Cardiac fibroblast (primary cell): ENCODE measurements at places on chromosomes 6 and 20.

DNA sequence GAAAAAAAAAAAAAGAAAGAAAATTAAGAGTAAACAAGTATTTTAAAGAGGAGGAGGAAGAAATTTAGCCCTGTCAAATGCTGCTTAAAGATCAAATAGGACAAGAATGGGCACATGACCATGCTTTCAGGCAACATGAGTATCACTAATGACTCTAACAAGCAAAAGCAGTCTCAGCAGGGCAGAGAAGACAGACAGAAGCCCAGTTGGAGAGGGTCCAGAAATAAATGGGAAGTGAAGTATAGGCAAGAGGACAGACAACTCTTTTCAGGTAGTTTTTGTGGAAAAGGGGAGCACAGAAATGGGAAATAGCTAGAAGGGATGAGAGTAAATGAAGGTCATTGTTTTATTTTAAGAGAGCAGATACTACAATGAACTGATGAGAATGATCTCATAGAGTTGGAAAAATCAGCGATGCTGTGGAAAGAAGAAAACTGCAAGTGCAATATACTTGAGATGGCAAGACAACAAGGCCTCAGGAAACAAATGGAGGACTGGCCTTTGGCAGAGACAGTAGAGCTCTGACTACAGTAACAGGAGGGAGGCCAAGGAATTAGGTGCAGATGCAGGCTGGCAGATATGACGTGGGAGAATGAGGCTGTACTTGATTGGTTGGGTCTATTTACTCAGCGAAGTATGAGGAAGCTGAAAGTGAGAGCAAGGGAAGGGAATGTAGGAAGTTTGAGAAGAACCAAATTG is 40.3 kb downstream of the KIF6 start:
- no peak for DNase-seq

- no peak for DNase-seq
These were observed 119.8 kb downstream of the HUS1B start for GRCh38 chr6:537114-537513.

GRCh38 chr6:126764104-126764503 is 354.4 kb upstream of the RSPO3 start:
- DNase-seq: no peak

- DNase-seq: no peak
These were observed 44.2 kb upstream of the SCRT2 start for GRCh38 chr20:719816-720215.

GRCh38 chr20:23234311-23235078 is 116.1 kb upstream of the NXT1 start:
- peak; percentile 68 for DNase-seq

- DNase-seq: no peak
These were observed 469 bp downstream of the TFAP2C start for GRCh38 chr20:56629464-56630085.

GRCh38 chr20:8901237-8902025 is 167.5 kb upstream of the PLCB4 start:
- no peak for DNase-seq

- no peak for DNase-seq
These were observed 70.6 kb downstream of the MTHFD1L start for GRCh38 chr6:150936021-150936555.

- DNase-seq: peak; percentile 100
These were observed 176.2 kb downstream of the NFATC2 start for GRCh38 chr20:51366155-51366886.

DNA sequence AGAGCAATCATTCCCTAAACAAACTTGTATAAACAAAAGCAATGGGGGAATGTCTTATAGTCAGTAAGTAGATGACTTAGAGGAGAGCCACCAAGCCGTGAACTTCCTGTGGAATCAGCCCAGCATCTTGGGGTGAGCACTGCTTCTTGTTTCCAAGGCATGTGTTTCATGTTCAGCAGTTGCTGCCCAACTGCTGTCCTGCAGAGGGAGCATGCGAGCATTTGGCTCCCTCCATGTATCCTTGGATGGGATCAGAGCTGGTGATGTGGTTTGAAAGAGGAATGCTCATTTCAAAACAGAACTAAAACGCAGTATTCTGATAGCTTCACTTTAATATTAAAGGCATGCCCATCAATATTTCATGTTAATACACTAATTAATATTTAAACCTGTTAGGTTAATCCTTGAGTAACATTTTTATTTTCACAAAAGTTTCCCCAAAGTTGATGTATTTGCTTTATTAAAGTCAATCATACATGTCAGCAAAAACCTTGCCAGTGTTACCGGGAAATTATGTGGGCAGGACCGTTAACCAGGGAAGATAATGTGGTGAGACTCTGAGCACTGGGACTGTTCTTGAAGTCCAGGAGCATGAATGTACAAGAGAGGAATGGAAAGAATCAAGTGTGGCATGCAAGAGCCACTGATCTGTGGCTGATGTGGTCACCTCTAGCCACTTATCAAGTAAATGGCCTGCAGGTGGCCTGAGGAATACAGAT is 172.1 kb upstream of the GGTLC1 start:
- DNase-seq: peak; percentile 77

GRCh38 chr6:43405354-43405753 is 22.0 kb upstream of the ABCC10 start:
- peak; percentile 16 for DNase-seq

DNA sequence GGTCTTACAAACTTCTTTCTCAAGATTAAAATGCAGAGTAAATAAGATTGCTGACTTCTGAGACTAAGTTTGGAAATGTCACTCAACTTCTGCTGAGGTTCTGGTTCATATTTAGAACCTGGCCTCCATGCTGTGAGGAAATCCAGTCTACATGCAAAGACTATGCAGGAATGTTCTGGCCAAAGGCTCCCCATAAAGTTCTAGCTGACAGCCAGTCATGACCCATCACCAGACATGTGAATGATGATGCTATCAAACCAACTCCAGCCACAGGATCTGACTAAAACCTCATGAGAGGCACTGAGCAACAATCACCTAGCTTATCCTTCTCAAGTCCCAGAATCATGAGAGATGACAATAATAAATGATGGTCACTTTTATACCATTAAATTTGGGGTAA is 935.1 kb upstream of the MAP3K7 start:
- no peak for DNase-seq

GRCh38 chr6:85600713-85601313 is 7.2 kb upstream of the SNX14 start:
- no peak for DNase-seq

DNA sequence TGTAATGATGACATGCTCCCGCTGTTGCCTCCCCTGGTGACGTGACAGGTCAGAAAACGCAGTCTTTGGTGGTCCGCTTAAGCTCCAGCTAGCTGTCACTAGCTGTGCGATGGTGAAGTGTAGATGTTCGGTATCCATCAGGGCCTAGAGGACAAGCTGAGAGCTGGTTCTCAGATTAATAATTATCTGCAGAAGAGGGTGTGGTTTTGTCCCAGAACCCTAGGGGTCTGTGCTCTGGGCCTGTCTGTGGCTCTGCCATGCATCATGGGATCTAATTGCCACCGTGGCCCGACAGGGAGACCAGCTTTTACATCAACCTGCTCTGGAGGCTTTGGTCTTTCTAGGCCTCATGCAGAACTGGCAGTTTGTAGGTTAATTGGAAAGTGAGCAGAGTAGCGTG is 34.1 kb downstream of the ERMARD start:
- DNase-seq: no peak

DNA sequence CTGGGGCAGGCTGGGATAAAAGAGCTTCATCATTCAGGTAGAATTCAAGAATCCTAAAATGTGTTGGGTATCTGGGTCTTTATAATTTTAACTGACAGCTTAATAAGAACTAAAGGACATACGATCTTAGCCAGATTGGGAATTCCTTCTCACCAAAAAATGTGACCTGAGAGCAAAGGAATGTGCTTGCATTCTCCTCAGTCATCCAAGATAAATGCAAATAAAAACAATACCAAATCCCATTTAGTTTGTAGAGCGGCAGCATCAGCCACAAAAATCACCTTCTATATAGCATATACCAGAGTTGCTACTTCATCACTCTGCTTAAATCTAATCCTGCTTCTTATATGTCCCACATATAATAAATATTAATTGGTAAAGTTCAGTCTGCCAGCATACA is 16.9 kb downstream of the USP49 start:
- DNase-seq: peak; percentile 83

DNA sequence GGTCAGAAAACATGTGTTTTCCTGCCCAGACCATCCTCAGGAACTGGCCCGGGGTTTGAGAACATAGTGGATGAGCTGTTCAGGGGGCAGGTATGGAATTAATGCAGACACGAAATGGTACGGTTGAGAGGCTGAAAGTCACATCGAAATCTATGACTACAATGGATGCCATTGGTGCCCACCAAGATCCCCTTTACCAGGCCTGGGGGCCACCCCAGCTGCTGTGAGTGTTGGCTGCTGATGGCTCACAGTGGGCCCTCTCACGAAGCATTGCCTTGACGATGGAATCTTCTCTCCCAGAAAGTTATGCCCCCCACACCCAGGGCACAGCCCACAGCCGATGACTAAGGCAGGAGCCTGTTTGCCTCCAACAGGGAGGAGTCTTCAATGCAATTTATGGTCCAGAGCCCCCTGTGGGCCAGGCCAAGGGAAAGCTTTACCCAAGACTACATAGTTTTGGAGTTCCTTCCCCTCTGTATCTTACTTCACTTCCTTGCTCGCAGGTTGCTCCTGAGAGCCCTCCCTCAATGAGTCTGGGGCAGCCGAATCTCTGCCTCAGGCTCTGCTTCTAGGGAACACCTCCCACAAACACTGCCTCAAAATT is 92.6 kb downstream of the BFSP1 start:
- no peak for DNase-seq

DNA sequence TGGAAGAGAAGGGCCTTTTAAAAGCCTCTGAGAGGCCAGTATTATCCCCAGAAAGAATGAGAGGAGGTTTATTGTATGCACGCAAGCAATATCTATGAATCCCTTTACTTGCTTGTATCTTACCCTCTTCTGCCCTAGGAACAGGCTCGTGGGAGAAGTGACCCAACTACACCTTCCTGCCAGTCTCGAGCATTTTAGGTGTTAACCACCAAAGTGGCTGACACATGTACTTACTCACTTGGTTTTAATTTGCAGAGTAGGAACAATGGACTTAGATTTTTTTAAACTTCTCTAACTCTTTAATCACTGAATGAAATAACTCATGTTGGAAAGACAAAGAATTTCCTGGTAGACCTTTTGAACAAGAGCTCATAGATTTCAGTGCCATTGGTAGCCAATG is 296.9 kb downstream of the PLCB1 start:
- DNase-seq: no peak

- DNase-seq: no peak
These were observed 437.5 kb downstream of the TFAP2A start for GRCh38 chr6:9977411-9977810.

DNA sequence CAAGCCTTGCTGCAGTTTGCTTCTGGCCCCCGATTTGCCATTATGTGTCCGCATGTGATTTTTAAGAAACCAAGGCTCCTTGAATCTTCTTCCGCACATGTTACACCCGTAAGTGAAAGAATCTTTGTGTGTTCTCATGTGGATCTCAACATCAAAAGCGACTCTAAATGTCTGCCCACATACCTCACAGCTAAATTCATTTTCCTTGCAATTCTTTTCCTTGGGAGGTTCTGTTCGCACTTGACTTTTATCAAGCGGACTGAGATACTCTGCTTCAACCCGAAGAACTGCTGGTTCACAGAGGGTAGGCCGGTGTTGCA is 11.4 kb downstream of the ZNF217 start:
- no peak for DNase-seq

DNA sequence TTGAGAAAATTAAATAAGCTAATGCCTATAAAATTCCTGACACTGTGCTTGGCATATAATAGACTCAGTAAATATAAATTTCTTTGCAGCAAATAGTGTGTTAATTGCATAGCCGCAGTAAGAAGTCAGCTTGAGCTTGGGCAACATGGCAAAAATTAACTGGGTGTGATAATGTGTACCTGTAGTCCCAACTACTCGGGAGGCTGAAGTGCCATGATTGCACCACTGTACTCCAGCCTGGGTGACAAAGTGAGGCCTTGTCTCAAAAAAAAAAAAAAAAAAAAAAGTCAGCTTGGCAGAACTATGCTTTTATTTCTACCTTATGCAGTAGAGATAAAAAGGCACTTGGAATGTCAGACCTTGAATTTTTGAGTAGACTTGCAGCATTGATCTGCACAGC is 121.8 kb downstream of the AKAP7 start:
- no peak for DNase-seq

- DNase-seq: no peak
These were observed 38.0 kb downstream of the PDE10A start for GRCh38 chr6:165624871-165625639.

DNA sequence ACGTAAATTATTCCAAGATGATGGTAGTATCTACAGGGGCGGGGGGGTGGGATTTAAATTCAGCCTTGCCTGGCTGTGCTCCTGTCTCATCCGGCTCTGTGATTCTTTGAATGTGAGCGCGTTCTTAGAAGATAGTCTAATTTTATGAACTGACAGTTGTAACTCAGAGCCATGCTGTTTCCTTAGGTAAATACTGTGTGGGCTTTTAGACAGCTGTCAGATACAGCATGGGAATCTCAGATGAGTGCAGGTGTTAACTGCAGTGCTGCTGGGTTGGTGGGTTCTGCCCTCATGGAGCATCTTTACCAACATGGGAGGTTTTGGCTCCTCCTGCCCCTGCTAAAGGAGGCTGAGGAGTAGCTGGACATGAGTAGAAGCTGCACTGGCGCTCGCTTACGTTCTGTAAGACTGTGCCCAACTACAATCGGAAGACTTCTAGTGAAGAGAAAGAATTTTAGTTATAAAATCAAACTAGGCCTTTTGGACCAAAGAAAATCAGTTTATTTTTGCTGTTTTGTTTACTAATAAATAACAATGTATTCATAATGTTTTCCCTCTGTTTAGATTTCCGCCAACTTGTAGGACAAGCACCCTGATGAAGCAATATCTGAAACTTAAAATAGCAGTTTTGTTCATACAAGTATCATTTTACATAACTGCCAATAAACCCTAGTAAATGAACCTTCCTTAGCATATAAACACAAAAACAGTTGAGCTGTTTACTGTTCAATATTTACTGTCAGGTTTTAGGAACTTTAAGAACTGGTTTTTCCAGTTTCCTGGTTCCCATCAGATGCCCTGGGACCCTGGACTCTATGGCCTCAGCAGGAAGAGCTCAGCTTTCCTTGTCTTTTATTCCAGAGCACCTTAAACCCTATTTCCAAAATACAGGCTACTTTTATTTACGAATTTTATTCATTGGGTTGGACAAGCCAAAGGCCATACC is 66.1 kb downstream of the FAM120B start:
- DNase-seq: no peak

DNA sequence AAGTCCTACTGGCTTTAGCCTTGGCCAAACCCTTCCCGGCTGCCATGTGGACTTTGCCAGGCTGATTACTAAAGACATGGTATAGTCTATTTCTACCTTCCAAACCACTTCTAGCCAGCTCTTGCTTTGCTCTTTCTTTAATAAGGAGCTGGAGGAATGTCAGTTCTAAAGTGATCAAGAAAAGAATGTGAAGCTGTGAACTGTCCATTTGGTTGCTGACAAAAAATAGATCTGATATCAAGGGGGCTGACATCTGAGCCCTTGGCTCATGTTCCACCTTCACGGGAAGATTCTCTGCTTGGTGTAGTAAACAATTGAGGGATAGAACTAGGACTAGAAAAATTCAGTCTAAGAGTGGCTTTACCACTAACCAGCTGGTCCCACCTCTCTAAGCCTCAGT is 22.6 kb downstream of the GNAS-AS1 start:
- DNase-seq: no peak
